ENCODE measurements at places on chromosomes 6 and 20. TPM values are rescaled to one million over a fixed set of nuclear protein-coding genes. Genes with fewer than 3 reads are reported as not detected.

- ATAC-seq, result no peak
These were observed 151.0 kb upstream of the RPS6KA2 start for GRCh38 chr6:166778046-166778445.

DNA sequence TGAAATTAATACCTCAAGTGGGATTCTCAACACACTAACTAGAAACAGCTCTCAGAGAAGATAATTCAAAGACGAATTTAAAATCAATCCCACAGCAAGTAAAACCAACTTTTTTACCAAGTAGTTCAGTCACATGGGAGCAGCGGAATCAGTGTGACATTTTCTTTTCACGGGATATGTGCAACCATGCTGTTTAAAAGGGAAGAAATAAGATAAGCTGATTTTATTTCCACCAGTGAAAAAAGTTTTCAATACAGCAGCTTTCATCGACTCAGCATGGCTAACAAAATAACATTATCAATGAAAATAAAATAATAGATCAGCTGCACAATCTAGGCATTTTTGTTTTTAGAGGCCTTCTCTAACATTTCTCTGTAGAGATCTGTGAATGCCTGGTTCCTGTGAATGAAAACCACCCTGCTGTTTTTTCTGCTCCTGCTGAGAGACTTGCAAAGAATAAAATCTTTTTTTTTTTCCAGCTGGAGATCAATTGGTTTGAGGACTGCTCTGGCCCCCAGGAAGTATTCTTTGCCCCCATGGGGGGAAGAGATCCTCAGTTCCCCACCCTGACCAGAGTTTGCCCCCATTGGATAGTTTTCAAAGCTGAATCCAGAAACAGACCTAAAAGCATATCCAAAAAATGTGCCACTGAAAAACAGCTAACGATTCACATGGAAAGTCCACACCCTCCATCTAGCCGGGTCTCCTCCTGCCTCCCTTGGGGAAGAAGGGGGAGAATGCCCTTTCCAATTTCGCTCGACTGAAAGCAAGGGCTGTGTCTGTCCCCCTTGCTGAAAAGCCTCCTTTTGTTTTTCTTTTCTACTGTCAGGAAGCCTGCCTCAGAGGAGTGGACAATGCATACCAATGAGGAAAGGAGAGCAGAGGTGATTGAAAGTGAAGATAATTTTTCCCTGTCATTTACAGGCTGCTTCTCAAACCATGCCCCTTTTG is 317.6 kb downstream of the PRKN start:
- no peak for ATAC-seq

GRCh38 chr6:144659202-144660182 is 374.4 kb downstream of the UTRN start:
- peak; percentile 59 for ATAC-seq

GRCh38 chr6:52260634-52261033 is 16.3 kb upstream of the IL17F start:
- ATAC-seq, result no peak

DNA sequence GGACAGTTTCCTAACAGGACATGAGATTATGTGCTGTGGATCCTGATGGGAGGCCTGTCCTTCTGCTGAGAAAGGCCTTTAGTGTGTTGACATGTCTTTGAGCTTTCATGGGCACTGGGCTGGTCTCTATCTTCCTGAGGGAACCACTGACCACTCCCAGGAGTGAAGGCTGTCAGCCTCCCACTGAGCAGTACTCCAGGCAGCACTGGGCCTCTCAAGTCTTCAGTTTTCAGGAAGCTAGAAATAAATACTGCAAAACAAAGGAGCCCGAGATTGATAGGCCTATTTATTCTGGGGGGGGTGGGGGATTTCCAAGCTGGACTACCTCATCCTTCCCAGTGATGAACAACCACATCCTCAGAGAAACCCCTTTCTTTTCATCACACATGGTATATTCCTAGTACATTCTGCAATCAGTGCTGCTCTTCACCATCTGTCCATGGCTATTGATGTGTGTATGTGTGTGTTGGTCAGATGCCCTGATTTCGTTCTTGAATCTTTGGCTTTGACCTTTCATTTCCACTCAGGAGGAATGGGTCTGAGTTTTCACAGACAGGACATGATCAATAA is 180.9 kb upstream of the SPTLC3 start:
- ATAC-seq, result no peak

DNA sequence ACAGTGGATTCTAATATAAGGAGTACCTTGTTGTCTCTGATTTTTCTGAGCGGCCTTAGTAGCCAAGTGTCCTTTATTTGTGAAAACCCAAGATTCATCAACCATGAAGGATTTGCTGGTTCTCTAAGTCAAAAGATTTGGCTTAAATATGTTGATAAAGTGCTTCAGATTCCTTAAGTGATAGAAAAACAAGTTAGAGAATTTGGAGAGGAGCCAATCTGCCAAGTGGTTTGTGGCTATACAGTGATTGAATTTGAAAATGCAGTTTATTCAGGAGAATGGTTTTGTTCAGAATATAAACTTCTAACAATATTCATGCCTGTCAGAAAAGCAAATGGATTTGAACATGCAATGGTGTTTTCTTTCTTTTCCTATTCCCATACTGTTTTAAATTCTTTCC is 54.8 kb downstream of the CAP2 start:
- ATAC-seq, result no peak

Gene GMEB2
- 19.6 TPM for total RNA-seq

Gene CHRNA4
- total RNA-seq, result not detected

Gene PACRG
- total RNA-seq, result not detected

Gene POU3F2
- not detected for total RNA-seq

Gene SNAI1
- not detected for total RNA-seq

Measured in activated T-helper 17 cell treated with anti-CD3 and anti-CD28 coated beads, Interleukin-2, amount 50 U/mL, for 72 hours (primary cell).